ENCODE measurements at places on chromosomes 13 and 19.
A peak's percentile ranks its signal among the peaks of the same experiment; 100 is the strongest.

DNA sequence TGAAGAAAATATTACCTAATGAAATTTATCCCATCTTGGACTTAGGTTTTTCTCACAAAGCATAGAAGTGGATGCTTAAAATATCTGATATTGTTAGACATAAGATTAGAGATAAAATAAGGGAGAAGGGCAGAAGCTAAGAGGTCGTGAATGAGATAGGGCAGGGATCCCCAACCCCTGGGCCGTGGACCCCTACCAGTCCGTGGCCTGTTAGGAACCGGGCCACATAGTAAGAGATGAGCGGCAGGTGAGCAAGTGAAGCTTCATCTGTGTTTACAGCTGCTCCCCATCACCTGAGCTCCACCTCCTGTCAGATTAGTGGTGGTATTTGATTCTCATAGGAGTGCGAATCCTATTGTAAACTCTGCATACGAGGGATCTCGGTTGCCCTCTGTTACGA, 202.9 kb downstream of the GPC5 start:
- no peak for DNase-seq

DNA sequence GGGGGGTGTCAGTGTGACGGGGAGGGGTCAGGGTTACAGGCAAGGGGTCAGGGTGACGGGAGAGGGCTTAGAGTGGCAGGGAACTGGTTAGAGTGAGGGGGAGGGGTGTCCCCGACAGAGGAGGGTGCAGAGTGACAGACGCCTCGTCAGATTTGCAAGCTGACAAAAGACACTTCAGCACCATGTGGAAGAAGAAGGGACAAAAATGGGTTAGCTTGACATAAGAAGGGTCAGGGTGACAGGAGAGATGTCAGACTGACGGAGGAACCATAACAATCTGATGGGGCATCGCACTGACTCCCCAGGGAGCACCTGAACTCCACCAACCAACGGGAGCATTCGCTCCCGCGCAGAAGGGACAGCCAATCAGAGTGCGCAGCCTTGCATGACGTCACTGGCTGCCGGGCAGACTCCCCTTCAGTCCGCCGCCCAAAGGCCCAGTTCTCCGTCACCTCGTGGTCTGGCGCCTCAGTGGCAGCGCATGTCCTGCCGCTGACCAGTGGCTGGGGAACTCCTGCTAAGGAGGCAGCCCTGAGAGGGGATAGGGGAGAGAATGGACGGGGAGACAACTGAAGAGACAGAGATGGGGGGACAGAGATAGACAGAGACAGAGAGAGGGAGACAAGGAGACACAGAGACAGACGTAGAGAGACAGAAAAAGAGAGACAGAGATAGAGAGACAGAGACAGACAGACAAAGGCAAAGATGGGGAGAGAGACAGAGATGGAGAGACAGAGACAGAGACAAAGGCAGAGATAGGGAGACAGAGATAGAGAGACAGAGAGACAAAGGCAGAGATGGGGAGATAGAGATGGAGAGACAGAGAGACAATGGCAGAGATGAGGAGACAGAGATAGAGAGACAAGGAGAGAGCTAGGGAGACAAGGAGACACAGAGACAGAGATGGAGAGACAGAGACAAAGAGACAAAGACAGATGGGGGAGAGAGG, 30.2 kb downstream of the C19orf81 start:
- peak; percentile 31 for DNase-seq

DNA sequence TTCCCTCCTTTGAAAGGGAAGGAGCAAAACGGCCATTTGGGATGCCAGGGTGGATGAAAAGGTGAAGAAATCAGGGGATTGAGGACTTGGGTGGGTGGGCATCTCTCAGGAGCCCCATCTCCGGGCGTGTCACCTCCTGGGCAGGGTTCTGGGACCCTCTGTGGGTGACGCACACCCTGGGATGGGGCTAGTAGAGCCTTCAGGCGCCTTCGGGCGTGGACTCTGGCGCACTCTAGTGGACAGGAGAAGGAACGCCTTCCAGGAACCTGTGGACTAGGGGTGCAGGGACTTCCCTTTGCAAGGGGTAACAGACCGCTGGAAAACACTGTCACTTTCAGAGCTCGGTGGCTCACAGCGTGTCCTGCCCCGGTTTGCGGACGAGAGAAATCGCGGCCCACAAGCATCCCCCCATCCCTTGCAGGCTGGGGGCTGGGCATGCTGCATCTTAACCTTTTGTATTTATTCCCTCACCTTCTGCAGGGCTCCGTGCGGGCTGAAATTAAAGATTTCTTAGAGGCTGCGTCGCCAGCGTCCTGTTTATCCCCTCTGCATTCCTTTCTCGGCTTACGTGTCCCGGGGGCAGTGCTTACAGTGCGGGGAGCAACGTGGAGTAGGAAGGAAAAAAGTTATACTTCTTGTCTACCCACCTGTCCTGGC, 15.2 kb upstream of the S1PR4 start:
- DNase-seq, result peak; percentile 65

GRCh38 chr13:65095161-65096082, 2134.7 kb downstream of the PCDH9 start:
- DNase-seq, result no peak

- DNase-seq, result no peak
Measured at GRCh38 chr13:113337976-113338375, 26.0 kb downstream of the GRTP1 start.

GRCh38 chr19:18796239-18796638, 5.1 kb upstream of the COMP start:
- DNase-seq, result no peak

DNA sequence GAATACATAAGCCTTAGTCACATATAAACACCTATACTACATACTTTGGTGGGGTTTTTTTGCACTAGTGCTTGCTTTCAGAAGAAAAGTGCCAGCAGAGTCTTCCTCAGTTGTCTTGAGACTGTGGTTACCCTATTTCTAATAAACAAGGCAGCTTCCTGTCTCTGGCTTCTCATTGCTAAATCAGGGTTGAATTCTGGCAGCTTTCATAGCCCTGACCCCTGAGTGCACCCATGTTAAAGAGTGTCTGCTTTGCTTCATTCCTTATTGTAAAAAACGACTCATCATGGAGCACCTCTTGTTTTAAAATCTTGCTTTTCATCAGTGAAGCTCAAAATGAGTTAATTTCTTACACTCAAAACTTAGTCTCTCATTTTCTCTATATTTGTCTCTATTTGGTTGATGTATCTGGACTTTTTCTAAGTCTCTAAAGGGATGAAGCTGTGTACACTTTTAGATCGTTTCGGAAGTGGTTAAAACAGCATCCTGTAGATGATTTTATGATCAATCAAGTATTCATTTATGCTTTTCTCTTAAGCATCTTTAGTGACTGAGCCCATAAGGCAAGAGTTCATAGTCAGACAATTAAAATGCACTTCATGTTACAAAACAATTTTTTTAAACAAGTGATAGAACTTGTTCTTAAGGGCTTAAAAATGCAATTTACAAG, 72.1 kb downstream of the KLF12 start:
- no peak for DNase-seq

DNA sequence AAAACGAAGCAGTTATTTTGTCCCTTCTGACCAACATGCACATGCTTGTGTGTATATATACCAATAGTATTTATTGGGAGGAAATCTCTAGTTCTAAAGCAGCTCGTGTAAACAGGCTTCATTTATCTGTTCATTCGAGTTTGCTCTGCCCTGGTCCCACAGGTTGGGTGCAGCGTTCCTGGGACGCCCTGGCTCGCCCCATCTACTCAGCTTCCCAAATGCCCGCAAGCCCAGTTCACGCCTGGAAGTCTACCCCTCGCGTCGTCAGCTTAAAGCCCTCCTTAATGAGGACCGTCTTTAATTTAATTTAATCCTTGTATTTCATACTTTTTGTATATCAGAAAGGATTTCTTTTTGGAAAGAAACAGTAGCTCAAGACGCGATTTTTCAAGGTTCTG, 604 bp downstream of the THSD1 start:
- DNase-seq, result no peak

- no peak for DNase-seq
Measured at GRCh38 chr13:96002322-96003131, 50.7 kb downstream of the UGGT2 start.

GRCh38 chr13:56622840-56623239, 517.9 kb upstream of the PRR20A start:
- DNase-seq, result no peak

DNA sequence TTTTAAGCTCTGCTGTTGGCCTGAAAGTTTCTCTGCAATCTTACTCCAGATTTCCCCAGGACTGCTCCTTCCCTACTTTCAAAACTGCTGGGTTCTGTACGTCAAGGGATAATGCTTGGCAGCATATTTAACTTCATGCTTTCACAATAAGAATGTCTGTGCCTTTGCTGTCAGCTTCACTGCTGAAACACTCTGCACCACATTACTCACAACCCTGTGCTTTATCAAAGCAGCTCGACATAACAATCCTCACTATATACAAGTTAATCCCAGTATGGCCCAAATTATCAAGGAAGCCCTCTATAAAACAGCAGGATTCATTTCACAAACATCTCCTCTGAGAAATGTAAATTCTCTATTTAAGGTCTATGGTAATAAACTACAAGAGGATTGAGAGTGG, 17.5 kb downstream of the LATS2 start:
- DNase-seq, result no peak

DNA sequence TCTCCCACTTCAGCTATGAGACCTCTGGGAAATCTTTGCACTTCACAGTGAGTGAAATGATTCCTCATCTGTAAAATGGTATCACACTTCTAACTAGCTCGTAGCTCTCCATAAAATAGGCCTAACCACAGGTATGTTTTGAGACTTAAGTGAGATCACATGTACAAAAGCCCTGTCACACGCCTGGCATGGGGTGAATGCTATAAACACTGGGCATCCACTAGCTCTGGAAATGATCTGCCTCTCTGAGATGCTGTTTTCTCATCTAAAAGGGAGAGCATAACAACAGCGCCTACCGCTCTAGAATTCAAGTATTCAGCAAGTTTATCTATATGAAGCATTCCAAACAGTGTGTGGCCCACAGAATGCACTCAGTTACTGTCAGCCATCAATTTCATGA, 2.2 kb downstream of the AKT2 start:
- no peak for DNase-seq

DNA sequence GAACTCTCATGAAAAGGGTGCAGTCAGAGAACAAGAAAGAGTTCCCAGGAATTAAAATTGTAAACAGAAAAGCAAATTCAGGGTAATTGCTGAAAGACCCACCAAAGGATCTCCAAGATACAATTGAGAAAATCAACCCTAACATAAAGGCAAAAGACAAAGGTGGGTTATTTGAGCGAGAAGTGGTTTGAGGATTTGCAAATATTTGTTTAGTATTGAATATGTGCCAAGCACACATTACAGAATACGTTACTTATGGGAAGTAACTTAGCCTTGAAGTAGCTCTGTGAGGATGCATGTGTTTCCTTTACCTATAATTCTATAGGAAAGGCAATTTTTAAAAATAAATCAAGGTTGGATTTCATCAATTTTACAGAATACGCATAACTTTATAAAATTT, 10.0 kb upstream of the CEACAM21 start:
- DNase-seq, result no peak

- peak; percentile 25 for DNase-seq
Measured at GRCh38 chr13:30806784-30807183, 71.4 kb downstream of the ALOX5AP start.

DNA sequence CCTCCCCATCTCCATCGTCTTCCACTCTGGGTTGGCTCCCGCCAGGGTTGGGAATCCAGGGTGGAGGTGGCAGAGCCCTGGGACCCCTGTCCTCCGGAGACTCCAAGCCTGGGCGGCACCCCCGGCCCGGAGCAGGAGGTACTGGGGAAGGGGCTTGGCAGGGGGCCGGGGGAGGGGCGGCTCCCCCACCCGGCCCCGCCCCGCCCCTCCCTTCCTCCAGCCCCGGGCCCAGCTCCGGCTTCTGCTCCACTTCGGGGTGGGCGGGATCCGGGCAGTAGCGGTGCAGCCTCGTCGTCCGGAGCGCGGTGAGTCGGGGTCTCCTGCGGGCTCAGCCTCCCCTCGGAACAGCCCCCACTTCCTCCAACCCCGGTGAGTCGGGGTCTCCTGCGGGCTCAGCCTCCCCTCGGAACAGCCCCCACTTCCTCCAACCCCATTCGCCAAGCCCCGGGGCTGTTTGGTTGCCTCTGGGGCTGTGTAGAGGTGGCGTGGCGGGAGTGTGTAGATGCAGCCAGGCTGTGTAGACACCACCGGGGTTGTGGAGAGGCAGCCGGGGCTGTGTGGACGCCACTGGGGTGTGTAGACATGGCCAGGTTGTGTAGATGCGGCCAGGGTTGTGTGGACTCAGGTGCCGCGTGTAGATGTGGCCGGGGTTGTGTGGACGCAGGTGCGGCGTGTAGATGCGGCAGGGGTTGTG, at the start of gene TMPRSS9:
TSS of gene TMPRSS9 (plus strand) at position 274 of the 694 bp plus-strand sequence. CDS start 29,521 bp downstream, outside the sequence.
- DNase-seq, result no peak

- peak; percentile 89 for DNase-seq
Measured at GRCh38 chr13:109743706-109744453, 42.5 kb downstream of the IRS2 start.

Measured in NB4 (cell line).